Hepatocyte (in vitro differentiated cells): ENCODE measurements at places on chromosomes 4 and X. TPM values are rescaled to one million over a fixed set of nuclear protein-coding genes. Genes with fewer than 3 reads are reported as not detected.

GRCh38 chrX:144648788-144649187, 598.5 kb upstream of the SPANXN1 start:
- DNase-seq: no peak

DNA sequence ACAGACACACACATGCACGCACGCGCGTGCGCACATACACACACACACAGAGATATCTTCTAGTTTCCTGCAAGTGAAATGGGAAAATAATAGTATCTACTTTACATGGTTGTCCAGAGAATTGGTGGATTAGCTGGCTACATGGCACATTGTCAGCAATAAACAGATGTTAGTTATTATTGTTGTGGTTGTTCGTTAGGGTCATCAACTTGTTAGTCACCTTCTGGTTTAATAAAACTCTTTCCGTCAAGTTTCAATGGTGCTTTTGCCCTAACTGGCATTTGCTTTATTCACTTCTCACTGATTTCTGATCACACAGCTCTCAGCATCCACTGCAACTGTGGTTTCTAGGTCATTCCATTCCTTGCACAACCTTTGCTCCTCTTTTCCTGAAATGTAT, 25.4 kb upstream of the RASL11B start:
- DNase-seq: no peak

Gene LGI2
- polyA plus RNA-seq: 0.89 and 1.7 TPM in 2 replicates

- DNase-seq: no peak
These were observed 186.9 kb downstream of the LRBA start for GRCh38 chr4:150828159-150828558.

Gene PABPC1L2B
- not detected in 2 replicates for polyA plus RNA-seq

GRCh38 chr4:168662297-168662984, 165.6 kb downstream of the PALLD start:
- DNase-seq: no peak

GRCh38 chr4:8372506-8372905, 68.0 kb downstream of the ACOX3 start:
- no peak for DNase-seq

Gene SOD3
- polyA plus RNA-seq: 18.1 and 20.3 TPM in 2 replicates

GRCh38 chrX:19256986-19257385, 86.7 kb upstream of the PDHA1 start:
- DNase-seq: no peak

- DNase-seq: no peak
These were observed 167.8 kb upstream of the FAM241A start for GRCh38 chr4:111977419-111977965.
